ENCODE measurements at places on chromosomes 1 and 21.

DNA sequence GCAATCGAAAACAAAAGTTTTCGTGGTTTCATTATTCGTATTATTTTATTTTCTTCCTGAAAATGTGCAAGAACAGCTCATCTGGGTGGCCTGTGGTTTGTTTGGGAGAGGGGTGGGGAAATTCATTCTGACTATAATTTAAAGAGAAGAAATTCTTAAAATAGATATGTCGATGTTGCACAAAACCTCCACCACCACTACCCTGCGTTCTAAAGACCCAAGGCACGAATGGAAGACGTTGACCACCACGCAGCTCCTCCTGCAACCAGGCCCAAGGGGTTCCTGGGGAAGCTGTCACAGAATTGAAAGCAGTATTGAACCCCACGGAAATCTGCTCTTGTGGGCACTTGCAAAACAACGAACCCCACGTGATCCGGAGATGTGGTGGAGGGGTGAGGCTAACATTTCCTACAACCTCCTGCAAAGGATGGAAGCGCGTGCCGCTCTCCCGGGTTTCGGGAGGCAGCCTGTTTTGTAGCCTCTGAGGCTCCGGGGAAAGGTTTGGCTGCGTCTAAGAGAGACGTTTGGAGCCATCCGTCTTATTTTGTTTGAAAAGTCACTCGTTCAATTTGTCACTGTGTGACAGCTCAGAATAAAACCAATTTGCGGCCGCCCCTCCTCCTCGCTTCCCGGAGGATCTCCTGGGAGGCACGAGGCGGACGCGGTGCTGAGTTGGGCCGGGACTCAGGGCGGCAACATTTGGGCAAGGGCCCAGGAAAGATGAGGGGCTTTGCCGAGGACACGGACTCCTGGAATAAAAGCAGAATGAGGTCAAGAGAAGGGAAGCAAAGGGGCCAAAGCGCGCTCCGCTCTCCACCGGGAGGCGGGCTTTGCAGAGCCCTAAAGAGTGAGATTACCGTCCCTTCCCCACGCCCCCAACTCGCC lies 810 bp upstream of the HLX start:
- DNase-seq = no peak

- no peak for DNase-seq
Measured at GRCh38 chr1:150008699-150009098, 1.8 kb downstream of the OTUD7B start.

DNA sequence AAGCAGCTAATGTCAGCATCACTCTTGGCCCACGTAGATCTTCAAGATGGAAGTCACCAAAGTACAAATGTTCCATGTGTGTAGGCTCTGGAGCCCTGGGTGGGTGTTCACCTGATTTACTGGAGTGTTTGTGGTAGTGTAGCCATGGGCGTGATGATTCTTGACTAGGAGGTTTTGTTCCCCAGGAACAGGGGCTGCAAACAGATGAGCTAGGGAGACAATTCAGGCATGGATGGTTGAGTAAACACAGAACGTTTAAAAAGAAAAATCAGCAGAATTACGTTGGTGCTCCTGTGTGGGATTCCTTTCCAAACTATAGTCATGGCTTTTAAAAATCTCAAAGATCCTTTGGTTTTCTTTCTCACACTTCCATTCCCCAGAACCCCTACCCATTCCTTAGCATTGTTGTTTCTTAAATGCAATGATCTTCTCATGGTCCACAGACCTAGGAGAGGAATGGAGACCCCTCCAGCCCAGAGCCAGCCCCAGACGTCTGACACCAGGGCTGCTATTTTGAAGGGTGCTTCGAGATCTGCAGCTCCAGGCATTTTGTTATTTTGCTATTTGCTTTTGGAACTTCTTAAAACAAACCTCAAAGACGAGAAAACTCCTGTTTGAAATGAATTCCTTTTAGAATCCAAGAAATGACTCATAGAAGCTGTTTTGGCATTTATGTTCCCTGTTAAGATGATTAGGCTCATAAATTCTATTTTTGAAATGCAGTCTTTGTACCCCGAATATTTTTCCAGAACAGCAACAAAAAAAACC lies 115.1 kb downstream of the ETS2 start:
- DNase-seq = no peak

DNA sequence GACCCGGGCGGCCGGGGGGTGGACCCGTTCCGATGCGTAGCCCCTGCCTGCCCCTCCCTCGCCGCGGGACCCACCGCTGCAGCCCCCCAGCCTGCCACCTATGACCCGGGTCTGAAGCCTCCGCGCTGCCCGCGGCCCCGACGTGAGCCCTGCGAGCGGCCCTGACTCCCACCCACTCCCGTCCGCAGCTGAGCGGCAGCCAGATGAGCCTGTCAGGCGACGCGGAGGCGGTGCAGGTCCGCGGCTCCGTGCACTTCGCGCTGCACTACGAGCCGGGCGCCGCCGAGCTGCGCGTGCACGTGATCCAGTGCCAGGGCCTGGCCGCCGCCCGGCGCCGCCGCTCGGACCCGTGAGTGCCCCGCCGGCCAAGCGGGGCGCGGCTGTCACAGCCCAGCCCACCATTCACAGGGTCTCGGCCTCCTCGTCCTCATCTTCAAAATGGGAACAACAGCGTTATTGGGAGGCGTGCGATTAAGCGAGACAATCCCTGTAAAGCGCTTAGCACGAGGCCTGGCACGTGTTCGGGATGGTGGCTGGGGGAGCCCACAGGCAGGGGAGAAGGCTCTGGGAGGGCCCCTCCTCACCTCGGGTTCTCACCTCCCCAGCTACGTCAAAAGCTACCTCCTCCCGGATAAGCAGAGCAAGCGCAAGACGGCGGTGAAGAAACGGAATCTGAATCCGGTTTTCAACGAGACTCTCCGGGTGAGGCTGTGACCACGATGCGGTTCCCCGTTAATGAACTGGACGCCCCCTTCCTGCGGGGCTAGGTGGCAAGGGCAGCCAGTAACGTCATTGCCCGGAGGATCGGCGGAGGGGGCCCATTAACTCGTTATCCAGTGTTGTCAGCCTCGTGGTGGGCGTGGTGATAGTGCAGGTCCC lies 8.2 kb downstream of the SYTL1 start:
- DNase-seq = peak; percentile 57

GRCh38 chr1:34696230-34696629 lies 58.6 kb upstream of the GJB5 start:
- DNase-seq = peak; percentile 21

DNA sequence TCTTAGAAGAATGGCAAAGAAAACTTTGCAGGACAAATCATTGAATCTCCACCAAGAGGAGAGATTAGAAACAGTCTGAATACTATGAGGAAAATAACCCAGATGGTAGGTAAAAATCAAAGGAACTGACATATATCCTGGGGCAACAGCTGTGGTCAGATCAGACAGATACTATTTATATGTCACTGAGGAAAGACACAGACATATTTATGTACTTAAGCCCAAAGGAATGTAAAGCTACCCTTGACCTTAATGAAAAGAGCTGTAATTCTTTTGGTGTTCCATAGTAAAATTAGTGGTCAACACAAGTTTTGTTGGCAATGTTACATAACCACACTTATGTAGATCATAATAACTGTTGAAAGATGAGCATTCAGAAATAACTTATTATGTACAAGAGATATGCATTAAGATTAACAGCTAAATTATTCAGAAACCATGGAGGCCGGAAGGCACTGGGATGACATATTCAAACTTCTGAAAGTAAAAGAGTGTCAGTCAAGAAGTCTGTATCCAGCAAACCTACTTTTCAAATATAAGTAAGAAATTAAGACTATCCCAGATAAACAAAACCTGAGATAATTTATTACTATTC lies 166.1 kb upstream of the SAMSN1 start:
- no peak for DNase-seq

DNA sequence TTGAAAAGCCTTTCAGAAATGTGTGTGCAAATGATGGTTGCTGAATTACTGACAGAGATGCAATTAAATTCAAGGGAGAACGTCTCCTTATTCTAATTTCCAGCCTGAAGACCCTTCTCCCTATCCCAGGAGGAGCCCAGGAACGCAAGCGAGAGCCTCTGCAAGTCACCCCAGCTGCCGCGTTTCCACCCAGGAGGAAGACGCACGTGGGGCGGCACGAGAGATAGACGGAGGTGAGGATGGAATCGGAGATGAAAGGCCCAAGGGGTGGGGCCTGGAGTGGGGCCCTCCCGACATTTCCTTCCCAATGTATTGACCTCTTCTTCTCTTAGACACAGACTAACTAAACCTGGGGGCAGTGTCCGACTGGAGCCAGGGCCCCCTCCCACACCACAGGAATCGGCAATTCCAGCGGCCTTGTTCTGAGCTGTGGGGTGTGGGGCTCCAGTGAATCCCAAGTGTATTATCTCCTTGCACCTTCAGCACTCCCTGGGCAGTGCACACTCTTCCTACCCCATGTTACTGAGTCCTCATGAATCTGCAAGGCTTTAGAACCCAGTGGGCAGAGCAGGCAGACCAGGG lies 322.5 kb downstream of the AJAP1 start:
- no peak for DNase-seq

GRCh38 chr1:41838266-41838665 lies 80.5 kb downstream of the HIVEP3 start:
- no peak for DNase-seq

DNA sequence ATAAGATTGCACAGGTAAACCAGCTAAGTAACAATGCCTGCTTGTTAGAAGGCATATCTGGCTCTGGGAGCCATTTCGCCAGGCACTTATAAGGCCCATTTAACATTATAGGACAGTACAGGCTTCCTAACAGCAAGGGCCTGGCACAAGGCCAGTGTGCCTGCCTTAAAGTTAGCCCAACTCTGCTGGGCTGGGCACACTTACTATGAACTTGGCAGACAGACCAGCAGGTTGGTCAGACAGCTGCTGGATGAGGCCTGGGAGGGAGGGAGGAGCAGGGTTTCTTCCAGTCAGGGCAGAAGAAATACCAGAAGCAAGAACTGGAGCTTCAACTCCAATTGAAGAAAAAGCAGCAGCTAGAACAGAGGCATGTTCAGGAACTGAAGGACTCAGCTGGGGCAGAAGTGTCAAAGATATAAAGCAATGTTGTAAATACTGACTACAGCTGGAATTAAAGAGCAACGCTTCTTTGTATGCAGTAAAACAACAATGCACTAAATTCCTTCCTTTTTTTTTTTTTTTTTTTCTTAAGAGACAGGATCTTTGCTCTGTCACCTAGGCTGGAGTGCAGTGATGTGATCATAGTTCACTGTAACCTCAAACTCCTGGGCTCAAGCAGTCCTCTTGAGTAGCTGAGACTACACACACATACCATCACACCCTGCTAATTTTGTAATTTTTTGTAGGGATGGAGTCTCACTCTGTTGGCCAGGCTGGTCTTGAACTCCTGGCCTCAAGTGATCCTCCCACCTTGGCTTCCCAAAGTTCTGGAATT lies 4.9 kb downstream of the CACHD1 start:
- no peak for DNase-seq

DNA sequence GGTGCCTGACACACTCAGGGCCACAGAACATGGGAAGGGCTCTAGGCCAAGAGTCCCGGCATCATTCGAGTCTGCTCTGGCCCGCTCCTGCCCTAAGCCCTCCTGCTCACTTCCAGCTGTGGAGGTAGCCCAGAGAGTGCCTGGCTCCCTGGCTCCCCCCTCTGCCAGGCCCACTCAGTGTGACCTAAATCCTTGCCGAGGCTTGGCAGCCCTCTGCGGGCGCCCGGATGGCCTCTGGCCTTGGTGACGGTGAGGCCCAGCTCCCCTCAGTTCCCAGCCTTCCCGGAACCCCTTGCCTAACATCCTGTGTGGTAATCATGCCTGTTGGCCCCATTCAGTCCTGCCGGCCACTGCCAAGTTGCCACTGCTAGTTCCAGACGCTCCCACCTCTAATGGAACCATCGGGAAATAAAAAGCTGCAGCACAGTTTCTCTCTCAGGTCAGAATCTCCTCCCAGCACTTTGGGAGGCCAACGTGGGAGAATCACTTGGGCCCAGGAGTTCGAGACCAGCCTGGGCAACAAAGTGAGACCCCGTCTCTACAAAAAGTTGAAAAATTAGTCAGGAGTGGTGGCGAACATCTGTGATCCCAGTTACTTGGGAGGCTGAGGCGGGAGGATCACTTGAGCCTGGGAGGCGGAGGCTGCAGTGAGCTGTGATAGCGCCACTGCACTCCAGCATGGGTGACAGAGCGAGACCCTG lies 1.2 kb upstream of the H6PD start:
- no peak for DNase-seq

- no peak for DNase-seq
Measured at GRCh38 chr1:181113059-181113641, 24.6 kb downstream of the IER5 start.

GRCh38 chr1:77873461-77873860 lies 15.0 kb upstream of the NEXN start:
- no peak for DNase-seq

DNA sequence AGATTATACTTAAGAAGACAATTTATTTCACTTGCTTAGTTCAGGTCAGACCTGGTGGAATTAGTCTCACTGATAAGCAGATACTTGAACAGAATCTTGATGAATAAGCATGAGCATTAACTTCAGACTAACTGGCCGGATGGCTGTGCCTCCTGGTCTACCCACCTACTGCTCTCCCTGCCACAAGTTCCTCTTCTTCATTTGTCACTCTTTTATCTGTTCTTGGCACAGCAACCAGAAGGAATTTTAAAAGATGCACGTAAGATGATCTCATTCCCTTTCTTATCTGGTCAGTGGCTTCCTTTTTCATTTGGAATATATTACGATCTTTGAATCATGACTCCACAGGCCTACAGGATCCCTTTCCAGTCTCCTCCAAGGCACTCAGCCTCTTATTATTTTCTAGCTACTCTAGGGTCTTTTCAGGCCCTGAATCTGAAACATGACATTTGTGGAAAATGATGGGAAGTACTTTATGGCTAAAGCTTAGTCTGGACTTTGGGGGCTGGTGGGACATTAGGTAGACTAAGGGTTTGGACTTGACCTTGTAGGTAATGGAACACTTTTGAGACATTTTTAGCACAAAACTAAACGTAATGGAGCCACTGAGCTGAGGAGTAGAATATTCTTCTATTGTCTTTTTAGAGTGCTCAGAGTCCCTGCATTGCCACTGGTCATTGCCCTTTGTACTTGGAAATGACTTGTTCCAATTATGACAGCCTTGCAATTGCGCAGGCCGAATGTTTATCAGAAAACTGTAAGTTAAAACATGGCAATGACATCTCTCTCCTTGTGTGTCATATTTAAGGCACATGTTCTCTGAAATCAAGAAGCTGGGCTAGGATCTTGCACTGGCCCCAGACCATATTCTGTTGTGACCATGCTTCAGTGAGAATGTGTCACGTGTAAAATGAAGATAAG lies 16.0 kb downstream of the ST6GALNAC3 start:
- no peak for DNase-seq

- no peak for DNase-seq
Measured at GRCh38 chr21:44713130-44713529, 1.8 kb upstream of the TSPEAR start.
